ENCODE measurements at places on chromosomes 2 and 18.

DNA sequence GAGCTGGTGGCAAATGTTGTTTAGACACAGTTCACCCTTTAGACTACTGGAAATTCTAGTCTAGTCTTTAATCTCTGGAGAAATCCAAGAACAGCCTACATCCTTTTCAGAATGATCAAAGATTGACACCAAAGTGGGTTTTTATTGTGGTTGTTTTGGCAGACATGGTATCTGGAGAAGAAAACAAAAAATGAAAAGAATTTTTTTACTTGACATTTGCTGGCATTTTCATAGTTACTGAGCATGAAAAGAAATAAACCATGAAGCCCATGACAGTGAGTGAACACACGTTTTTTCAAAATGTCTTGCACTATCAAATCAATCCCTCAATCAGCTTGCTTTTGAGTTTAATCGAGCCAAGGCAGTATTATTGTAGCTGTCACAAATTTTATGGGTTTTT, 125.3 kb downstream of the CCBE1 start:
- no peak for DNase-seq

- no peak for DNase-seq
Measured at GRCh38 chr2:5264361-5264760, 427.8 kb upstream of the SOX11 start.

DNA sequence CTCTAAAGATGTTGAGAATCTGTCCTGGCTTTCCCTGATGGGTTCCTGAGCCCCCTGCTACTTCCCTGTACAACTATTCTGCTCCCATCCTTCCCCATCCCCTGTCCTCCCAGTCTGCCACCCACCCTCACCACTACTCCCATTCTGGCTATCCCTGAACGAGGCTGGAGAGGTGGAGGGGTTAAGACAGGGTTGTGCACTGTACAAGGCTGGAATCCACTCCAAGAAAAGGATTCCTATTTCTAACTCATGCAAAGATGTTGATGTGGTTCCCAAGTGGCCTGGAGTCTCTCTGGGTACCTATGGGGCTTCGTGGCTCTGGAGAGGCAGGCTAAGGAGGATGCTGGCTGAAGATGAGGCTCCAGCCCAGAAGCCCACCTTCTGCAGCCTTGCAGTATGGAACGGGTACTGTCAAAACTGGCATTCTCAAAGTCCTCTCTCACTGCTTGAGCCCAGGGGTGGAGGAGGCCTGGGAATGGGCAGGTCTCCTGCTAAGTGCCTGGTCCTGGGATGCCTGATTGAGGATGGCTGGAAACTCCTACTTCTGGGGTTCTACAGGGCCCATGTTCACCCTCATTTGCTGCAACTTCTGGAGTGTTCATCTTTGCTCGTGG, 1.3 kb upstream of the FEV start:
- DNase-seq = no peak

GRCh38 chr2:29317801-29318485, 202.7 kb downstream of the CLIP4 start:
- DNase-seq = no peak

- no peak for DNase-seq
Measured at GRCh38 chr2:169732075-169732474, 1.6 kb upstream of the KLHL23 start.

DNA sequence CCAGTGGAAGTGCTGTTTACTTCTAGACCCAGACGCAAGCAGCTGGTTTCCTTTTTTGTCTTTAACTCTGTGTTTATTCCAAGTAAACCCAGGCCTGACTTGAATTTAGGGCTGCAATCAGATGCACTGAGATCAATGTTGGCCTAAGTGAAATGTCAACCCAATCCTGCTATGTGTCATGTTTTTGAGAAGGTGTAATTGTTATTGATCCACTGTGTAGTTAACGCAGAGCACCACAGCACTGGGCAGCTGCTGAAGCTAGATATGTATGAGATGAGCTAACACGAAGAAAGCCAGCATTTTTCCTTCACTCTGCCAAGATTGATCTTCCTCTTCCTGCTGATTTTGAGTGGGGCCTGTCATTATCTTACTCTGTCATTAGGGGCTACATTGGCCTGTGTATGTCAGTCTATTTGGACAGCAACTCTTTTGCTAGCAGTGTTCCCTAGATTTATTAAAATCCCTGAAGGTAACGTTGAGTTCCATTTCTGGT, 18.9 kb upstream of the DLX1 start:
- DNase-seq = no peak

- DNase-seq = no peak
Measured at GRCh38 chr2:223560749-223561435, 41.3 kb downstream of the SCG2 start.

GRCh38 chr2:211259831-211260476, 703.6 kb downstream of the CPS1 start:
- no peak for DNase-seq

DNA sequence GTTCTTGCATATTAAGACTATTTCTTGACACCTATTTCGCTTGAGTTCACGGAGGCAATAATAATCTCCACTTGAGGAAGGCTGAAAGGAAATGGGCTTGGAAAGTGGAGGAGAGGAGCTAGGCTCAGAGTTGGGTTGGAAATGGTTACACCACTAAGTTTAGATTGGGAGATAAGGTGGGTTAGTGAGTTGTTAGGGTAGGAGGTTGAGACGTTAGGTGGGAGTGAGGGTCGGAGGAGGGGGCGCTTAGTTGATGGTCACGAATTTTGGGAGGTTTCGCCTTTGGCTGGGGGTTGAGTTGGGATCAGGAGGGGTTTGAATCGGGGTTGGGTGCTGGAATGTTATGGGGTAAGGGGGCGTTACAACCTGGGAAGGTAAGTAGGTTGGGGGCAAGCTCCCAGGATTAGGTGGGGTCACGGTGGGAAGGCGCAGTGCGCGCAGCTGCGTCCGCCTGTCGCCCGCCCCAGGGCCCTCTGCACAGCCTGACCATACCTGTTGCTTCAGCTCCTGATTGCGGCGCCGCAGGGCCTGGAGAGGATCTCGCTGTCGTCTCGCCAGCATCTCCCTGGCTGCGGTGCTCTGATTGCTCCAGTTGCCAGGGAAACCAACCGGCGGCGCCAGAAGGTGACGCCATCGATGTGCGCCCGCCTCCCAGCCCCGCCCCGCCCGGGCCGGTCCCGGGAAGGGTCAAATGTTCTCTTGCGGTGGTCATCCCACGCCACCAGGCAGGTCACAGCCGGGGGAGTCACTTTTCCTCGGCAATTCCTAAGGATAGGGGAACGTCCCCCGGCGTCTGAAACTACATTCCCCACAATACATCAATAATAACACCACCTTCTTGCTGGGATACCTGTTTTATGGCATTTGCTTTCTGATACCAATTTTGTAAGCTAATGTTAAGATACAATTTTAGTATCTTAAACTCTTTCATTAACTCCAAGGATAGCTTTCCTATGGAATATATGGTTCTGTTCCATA, at the start of gene NPHP1:
NPHP1 (minus strand) TSS at position 606 of the 978 bp plus-strand sequence; CDS start at position 561, 45 bp downstream.
- peak; percentile 94 for DNase-seq

GRCh38 chr2:186968277-186968676, 119.3 kb upstream of the ZSWIM2 start:
- peak; percentile 51 for DNase-seq

DNA sequence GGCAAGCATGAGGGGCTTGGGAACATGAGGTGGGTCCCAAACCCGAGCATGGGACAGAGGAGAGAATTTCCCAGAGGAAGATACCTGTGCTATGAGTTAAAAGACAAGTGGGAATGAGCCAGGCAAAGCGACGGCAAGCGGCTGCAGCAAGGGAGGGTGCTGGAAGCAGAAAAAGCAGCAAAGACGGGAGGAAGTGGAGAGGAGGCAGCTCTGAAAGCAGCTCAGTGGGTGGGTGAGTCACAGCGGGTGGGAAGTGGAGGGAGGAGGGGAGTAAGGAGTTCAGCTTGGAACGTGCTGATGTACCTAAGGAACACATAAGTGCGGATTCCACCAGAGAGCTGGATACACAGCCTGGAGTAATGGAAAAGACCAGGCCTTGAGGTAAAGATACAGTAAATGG, 41.4 kb downstream of the THUMPD2 start:
- no peak for DNase-seq

DNA sequence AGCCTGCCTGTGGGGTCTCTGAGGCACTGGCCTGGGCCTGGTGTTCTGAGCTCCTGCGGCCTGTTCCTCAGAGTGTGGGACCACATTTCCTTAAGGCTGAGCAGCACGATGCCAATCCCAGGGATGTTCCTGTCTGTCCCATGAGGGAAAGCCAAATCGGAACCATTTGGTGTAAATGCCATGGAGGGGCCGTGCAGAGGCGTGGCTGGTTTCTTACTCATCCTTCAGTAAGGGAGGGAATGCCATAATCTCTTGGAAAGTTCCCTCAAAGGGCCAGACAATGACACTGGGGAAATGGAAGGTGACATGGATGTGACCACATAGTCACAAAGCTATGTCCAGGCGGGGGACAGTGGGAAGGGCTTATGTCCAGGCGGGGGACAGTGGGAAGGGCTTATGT, 14.4 kb upstream of the PTMA start:
- no peak for DNase-seq

- DNase-seq = peak; percentile 58
Measured at GRCh38 chr2:113169002-113169530, 4.7 kb upstream of the PSD4 start.

DNA sequence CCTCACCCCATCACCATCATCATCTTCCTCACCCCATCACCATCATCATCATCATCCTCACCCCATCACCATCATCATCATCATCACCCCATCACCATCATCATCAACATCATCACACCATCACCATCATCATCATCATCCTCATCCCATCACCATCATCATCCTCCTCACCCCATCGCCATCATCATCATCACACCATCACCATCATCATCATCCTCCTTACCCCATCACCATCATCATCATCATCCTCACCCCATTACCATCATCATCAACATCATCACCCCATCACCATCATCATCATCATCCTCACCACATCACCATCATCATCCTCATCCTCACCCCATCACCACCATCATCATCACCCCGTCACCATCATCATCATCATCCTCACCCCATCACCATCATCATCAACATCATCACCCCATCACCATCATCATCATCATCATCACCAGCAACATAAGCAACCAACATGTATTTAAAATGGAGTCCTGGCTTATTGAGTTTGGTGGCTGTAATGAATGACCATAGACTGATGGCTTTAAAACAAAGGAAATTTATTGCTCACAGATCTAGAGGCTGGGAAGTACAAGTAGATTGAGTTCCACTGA, 150.0 kb downstream of the DNER start:
- no peak for DNase-seq

GRCh38 chr18:13308369-13308768, 89.8 kb downstream of the LDLRAD4 start:
- DNase-seq = no peak

- no peak for DNase-seq
Measured at GRCh38 chr2:54030806-54031205, 60.0 kb upstream of the PSME4 start.

- no peak for DNase-seq
Measured at GRCh38 chr18:46702471-46702870, 45.5 kb upstream of the LOXHD1 start.

DNA sequence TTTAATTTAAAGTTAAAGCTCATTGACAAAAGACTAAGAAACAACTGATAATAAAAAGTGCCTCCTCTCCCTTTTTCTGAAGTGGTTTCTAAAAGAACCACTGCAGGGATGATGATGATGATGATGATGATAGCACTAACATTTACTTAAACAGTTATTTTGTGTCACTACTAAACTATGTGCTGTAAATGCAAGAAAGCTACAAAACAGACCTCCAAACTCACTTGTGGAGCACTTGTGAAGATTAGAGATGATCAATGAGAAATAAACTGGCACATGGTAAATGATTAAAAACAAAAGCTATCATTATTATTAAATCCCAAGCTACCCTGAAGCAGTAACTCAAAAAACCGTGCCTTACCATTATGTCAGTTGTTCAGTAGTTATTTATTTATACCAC, 88.7 kb downstream of the SLC8A1 start:
- no peak for DNase-seq

- no peak for DNase-seq
Measured at GRCh38 chr2:10502803-10503107, 54.6 kb upstream of the ODC1 start.

DNA sequence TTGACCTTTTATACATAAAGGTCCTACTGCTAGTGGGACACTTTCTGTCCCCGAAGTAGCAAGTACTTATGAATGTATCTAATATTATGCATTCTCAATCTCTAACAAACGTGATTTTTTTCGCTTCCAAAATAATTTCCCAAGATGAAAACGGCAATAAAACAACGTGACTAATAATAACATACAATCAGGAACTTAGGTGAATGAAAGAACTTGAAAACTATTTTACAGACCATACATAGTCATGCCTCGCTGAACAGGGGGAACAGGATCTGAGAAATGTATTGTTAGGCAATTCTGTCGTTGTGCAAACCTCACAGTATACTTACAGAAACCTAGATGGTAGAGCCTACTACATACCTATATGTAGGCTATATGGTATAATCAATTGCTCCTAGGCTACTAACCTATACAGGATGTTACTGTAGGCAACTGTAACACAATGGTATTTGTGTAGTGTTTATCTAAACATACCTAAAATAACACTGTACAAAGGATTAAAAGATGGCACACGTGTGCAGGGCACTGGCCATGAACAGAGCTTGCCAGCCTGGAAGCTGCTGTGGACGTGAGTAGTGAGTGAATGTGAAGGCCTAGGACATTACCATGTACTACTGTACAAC, 2.5 kb downstream of the RTN4 start:
- DNase-seq = no peak

- no peak for DNase-seq
Measured at GRCh38 chr18:50117863-50118262, 77.1 kb downstream of the MYO5B start.

- DNase-seq = no peak
Measured at GRCh38 chr2:149156971-149157740, 118.7 kb downstream of the LYPD6B start.

DNA sequence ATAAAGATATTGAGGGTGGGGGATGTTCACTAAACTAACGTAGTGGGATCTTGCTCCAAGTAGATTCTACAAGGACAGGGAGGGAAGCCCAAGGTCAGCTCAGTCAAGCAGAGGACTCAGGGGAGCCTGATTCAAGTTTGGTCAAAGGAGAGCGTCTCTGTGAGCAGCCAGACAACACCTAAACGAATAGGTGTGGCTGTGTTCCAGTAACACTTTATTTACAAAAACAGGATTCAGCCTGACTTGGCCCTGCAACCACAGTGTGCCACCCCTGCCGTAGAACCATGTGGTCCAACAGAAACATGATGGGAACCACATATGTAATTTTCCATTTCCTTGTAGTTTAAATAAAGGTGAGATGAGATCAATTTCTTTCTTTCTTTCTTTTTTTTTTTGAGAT, 18.1 kb upstream of the FZD5 start:
- DNase-seq = no peak
